NCI-H69 (cell line): ENCODE measurements at places on chromosomes 1 and 21.

DNA sequence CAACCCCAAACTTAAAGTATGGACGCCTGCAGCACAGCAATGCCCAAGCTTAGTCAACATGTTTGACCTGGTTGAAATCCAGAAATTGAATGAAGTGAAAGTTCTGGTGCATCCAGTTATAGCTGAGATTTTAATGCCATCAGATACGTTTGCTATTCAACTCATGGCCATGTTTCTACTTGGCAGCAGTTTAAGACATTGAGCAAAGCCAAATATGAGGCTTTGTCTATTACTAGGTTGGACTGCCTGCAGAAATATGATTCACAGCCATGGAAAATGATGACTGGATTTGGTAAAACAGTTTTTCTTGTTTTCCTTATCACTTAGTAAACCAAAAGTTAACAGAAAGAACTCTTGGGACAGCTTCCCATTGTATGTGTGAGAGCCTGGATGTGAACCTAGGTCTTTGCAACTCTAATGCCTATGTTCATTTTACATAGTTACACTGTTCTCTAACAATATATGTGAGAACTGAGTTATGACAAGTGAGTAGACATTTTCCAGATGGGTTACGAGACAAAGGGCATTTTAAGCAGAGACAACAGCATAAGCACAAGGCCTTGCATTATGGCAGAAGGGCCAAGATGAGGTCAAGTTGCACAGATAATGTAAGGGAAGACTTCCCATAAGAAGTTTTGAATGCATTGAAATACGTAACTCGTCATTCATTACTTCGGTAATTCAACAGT lies 32.4 kb upstream of the MYSM1 start:
- no peak for DNase-seq

- DNase-seq = no peak
Measured at GRCh38 chr1:106277786-106278185, 778.7 kb upstream of the PRMT6 start.

- DNase-seq = no peak
Measured at GRCh38 chr1:51708911-51709760, 92.2 kb downstream of the OSBPL9 start.

- no peak for DNase-seq
Measured at GRCh38 chr1:220385158-220385557, 112.9 kb upstream of the RAB3GAP2 start.

DNA sequence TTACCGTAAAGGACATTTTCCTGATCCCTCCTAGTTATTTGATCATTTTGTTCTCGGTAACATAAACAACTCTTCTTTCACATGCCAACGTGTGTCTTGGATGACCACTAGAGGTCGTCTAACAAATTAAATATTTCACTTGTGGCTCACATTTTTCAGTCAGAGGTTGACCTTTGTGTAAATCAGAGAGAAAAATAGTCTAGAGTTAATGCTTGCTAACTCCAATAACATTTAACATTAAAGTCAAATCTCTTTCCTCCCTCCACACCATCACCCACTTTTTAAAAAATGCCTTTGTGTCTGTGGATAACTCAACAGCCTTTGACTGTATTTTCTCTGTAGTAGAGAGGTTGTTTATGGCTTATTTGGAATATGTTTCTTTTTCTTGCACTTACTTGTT lies 220.5 kb upstream of the B3GALT2 start:
- peak; percentile 68 for DNase-seq

- no peak for DNase-seq
Measured at GRCh38 chr1:55081188-55081904, 42.0 kb downstream of the PCSK9 start.

DNA sequence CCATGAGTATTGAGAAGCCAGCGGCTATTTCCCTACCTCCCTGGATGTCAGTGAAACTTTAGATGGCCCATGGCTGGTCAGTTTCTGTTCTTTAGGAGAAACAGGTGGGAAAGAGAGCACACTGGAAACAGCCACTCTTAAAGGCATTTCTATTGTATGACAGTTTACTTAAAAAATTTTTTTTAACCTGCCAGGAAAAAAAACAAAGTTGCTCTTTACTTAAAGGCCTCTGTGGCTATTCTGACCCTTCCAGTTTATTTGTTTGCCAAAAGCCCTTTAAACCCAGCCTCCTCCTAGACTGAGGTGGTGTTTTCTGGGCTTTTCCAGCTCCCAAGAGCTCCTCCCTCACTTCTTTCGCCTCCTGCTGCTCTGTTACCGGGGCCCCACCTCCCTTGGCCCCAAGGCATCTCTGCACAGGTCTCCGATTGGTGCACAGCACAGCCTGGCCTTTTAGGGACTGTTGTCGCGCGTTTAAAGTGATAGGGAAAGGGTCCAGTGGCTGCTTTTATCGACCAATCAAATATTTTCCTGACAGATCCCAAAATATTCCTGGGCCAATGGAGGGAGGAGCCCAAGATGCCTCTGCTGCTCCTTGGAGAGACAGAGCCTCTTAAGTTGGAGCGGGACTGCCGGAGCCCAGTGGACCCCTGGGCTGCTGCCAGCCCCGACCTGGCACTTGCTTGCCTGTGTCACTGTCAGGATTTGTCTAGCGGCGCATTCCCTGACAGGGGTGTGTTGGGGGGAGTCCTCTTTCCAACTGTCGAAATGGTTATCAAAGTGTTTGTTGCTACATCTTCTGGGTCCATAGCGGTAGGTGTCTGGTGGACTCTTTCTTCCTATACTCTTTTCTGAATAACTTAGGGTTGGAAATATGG lies at the start of gene SH3BGR:
Gene SH3BGR, plus strand, starts transcription at position 639 of the 875 bp plus-strand sequence. Its CDS starts 127 bp downstream, at position 766.
- peak; percentile 68 for DNase-seq

DNA sequence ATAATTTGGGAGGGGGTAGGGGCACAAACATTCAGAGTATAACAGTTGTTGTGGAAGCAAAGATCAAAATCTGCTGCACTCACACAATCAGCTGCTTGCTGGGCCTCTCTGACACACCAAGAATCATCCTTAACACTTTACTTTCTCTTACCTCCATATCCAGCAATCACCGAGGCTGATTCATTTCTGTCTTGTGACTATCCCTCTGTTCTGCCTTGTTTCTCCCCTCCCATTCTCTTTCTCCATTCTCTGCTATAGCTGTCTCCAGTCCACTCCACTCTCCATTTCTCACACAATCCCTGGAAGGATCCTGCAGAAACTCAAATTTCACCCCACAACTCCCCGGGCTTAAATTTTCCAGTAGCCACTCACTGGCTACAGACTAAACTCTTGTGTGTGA lies 91.8 kb upstream of the NGF start:
- DNase-seq = no peak

GRCh38 chr1:64111787-64112186 lies 91.6 kb upstream of the UBE2U start:
- no peak for DNase-seq

DNA sequence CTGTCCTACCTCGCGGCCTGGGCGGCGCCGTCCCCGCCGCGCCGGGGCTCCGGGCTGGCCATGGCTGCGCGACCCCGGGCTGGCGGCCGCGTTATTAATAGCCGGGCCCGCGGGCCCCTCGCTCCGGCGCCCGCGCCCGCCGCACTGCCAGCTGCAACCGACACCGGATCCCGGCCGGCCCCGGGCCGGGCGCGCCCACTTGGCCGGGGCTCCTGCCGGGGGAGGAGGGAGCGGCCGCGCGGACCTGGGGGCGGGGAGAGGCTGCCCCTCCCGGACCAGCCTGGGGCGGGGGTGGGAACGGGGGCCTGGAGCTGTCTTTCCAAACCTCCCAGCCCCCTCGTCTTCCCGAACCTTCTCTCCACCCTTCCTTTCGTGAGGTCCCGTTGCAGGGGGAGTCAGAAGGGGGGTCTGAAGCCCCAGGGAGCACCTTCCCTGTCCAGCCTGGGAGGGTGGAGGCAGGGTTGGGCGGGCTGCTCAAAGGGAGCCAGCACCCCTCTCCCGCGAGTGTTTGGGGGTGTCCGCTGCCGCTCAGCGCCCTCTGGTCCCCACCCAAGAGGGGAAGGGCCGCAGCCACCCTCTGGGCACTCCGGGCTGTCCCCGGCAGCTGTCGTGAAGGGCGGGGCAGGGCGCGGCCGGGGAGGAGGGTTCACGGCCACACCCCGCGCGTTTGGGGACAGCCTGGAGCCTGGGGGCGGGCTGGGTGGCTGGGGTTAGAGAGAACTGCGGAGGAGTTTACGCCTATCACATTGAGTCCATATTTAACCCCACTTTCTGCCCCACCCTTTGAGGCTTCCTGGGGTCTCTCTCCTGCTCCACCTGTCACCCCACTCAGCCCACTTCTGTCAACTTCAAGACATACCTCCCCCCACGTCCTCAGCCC lies at the start of gene SYNC:
Gene SYNC, minus strand, starts transcription at position 172 of the 880 bp plus-strand sequence. Its CDS starts 110 bp downstream, at position 62.
- peak; percentile 39 for DNase-seq

GRCh38 chr1:207649865-207650580 lies 5.1 kb downstream of the CR1L start:
- no peak for DNase-seq

DNA sequence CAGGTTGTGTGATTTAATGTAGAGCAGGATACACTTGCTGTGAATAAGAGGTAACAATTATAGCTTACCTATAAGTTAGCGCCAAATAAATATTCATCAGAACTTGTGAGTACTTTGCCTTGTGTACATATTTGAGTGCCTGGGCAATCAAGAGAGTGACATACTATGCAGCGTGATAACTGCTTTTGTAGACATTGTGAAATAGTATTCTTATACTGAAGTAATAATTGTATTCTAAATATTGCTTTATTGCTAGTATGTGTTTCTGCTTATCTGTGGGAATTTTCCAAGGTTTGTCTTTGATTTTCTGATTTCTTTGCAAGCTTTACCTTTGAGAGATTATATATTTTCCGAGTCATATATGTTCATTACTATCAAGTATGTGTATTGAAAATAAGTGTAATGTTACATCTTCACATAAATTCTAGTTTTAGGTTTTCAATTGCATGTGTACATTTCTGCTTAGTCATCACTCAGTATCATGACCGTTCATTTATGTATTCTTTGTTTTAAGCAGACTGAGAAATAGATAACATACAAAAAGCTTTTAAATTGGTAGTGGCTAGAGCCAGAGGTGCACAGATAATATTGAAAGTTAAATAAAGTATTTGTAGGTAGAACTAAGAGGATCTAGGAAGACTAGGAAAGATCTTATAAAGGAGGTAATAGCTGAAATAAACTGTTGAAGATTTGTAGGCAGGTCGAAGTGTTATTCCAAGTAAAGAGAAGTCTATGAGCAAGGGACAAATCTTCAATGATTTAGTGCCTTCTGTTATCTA lies 19.5 kb downstream of the USP25 start:
- peak; percentile 67 for DNase-seq

DNA sequence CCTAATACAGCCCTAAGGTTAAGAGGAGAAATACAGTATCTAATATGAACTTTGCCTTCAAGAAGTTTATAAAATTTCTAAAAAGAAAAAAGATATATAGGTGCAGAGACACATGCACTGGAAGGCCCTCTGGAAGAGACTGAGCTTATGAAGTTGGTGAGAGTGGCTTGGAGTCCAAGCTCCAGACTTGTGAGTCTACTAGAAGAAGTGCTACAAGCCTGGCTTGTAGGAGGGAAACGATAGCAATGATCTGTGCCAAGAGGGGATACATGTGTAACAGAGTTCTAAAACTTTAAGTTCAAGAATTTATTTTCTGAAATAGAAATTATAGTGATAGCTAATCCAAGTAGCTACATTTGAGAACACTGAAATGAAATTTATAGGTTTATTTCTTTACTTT lies 213.0 kb downstream of the PATJ start:
- no peak for DNase-seq

GRCh38 chr1:63817152-63817667 lies 43.4 kb downstream of the ROR1 start:
- DNase-seq = peak; percentile 86

- DNase-seq = no peak
Measured at GRCh38 chr1:206040328-206040727, 12.6 kb upstream of the RHEX start.

GRCh38 chr21:27026501-27026900 lies 59.6 kb upstream of the ADAMTS5 start:
- no peak for DNase-seq

DNA sequence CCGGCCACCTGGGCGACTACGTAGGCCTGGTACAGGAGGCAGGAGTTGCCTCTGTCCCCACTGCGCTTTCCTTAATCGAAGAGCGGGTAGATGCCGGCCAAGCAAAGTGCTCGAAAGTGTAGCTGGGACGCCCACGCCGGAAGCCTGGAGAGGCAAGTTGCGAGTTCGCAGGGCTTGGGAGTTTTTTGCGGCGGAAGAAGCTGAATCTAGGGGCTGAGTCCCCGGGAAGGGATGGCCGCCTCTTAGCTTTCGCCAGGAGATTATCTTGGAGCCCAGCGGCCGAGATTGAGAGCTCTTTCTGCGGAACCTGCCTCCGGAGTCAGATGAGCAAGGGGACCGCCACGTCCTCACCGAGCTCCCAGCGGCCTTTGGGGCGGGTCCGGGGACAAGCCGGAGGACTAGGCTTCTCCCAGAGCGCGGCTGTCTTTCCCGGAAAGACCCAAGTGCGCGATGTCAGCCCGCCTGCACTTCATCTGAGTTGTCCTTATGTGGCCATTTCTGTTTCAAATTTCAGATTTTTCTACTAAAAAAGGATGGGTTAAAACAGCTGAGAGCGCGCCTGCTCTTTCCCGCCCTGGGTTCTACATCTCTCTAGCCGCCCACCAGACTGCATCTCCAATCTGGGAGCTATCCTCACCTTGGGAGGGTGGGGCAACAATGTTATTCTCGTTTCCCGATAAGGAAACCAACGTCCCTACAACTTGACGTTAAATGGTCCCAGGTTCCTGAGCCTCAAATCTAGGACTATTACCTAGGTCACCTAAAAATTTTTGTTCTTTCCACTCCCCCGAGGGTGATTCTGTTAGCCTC lies 12.4 kb upstream of the TBX15 start:
- no peak for DNase-seq

- DNase-seq = no peak
Measured at GRCh38 chr1:72442262-72442661, 159.9 kb upstream of the NEGR1 start.

DNA sequence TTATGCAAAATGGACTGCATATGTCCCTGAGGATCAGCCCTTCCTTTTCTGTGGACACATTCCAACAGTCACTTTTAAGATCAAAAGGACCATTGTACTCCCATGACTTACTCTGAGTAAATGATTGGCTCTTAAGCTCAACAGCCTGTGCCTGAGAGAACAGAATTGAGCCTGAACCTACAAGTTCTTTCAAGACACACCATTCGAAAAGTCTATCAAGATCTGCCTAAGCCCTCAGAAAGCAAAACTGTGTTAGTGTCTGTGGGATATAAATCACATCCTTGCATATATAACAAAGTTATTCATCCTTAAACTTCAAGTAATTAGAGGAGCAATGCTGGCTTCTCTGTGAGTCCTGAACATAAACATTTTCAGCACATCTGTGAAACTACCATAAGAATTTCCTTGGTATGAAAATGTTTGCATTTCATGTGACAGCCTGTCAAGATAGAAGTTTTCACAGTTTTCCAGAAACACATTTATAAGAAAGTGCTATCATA lies 41.6 kb downstream of the PCNX2 start:
- DNase-seq = no peak

DNA sequence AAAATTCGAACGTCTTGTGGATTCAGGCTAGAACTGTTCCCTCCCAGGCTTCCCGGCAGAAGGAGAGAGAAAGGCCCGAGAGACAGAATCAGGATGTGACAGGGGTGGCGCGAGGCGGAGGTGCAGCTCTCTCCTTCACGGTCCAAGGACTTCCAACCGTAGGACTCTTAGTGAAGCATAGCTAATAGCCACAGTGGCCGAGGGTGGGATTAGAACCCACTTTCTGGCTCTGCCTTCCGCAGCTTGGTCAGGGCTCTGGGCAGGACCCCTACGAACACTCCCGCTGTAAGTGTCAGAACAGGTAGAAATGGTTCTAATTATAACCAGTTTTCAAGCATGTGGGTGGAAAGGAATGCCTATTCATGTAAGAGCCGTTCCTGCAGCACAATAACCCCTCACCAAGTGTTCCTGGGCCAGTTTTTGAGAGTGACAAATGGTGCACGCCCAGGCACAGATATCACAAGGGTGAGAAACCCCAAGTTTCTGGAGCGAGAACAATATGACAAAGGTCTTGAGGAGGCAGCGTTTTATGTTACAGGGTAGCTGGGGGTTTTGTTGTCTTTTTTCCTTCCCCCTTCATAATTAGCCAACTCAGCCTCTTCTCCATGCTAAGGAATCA lies 86.4 kb downstream of the SYF2 start:
- DNase-seq = no peak
